ENCODE measurements at places on chromosomes 6 and 20.

DNA sequence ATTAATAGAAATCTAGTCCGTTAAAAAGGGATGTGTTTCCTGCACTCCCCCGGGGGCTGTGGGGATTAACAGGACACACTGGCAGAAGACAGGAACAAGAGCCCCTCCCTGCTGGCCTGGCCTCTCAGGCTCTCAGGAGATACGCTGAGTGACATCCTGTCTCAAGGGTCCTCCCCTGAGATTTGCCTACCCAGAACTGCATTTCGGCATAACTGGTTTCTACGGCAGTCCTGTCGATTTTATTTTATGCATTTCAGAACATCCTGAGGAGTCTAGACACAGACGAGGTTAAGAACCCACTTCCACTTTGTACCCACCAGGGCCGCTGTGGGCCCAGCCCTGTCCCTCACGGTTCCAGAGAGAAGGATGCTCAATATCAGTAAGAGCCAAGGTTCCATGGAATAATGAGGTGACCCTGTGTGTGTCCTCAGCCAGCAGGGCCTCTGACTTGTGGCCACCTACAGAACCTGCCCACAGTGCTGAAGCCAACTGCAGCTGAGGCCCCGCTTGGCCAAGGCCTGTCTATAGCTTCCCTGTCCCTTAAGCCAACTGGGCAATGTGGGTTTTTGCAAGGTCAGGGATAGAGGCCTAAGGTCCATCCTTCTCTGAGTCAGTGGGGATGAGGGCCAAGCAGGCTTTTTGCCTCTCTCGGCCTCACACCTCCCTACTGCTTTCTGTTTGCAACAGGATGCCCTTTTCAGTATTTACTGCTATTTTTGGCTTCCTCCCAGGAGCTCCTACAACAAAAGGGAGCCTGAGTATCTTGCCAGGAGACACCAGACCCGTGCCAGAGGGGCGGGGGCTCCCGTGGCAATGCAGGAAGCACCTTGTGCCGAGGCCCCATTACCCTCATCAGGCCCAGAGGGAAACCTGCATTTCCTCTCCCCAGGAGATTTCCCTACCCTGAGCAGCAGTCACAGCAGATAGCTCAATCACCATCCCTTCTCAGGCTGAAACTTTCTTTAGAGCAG lies 14.7 kb downstream of the UQCC2 start:
- DNase-seq: no peak

GRCh38 chr6:11632231-11632630 lies 94.7 kb downstream of the TMEM170B start:
- DNase-seq: no peak

DNA sequence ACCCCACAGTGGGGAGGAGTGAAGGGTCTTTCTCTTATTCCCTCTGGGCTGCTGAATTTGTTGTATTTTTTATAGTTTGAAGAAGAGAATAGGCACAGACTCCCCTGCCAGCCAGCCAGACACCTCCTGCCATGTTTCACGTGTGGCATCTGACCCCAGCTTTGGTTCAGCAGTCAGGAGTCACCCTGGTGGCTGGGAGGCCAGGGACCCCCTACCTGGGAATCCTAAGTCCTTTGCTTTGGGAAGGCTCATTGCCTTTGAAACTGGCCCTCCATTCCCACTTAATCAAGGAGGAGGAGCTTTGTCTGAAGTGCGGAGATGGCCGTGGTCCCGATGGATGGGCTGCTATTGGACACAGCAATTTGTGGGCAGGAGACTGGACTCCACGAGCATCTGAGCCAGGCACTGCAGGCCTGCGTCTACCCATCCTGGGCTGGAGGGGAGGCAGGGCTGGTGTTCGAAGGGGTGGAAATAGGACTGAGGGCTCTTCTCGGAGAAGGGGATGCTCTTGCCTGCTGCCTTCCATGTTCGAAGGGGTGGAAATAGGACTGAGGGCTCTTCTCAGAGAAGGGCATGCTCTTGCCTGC lies 196.1 kb downstream of the DLL1 start:
- no peak for DNase-seq

DNA sequence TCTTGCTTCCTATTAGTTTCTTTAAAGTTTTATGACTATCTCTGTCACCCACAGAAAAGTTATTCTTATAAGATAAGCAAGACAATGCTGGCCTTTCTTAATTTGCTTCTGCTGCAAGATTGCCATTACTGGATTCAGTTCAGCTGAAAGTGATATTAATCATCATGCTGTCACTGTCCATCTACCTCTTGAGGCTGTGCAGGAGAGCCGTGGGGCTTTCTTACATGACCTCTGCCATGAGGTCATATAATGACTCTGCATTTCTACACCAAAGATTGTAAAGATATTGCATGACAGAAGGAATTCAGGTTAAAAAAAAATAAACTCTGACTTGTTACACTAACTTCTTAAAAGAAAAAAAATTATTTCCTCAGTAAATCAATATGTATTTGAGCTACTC lies 106.9 kb downstream of the TRDN start:
- DNase-seq: no peak

DNA sequence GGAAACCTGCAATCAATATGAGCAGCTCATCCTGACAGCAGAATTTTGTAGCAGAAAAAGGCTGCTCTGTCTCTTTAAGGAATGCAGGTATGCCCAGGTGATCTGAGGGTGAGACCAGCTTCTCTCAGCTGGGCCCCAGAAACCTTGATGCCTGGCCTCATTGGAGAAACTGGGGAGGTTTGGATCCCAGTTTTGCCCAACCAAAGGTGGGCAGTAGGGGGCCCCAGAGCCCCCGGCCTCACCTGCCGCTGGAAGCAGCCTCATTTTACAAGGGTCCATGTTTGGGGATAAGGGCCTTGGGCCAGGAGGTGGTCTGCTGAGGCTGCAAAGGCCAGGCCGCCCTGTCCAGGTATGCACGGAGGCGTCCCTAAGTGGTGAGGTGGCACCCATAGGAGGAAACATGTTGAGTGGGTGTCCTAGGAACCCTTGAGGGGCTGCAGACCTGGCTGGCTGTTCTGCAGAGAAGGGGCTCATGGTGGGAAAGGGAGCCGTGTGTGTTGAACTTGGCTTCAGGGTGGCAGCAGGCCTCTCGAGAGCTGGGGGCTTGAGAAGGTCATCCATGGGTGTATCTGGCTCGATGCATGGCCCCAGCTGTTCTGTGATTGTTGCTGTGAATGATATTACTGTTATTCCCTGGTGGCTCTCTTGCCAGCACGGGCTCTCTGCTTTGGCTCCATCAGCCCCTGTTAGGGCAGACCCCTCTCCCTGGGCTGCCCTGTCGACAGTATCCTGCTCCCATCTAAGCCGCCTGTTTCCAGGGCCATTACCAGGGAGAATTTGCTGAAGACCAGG lies 208.4 kb downstream of the CDH4 start:
- DNase-seq: no peak

DNA sequence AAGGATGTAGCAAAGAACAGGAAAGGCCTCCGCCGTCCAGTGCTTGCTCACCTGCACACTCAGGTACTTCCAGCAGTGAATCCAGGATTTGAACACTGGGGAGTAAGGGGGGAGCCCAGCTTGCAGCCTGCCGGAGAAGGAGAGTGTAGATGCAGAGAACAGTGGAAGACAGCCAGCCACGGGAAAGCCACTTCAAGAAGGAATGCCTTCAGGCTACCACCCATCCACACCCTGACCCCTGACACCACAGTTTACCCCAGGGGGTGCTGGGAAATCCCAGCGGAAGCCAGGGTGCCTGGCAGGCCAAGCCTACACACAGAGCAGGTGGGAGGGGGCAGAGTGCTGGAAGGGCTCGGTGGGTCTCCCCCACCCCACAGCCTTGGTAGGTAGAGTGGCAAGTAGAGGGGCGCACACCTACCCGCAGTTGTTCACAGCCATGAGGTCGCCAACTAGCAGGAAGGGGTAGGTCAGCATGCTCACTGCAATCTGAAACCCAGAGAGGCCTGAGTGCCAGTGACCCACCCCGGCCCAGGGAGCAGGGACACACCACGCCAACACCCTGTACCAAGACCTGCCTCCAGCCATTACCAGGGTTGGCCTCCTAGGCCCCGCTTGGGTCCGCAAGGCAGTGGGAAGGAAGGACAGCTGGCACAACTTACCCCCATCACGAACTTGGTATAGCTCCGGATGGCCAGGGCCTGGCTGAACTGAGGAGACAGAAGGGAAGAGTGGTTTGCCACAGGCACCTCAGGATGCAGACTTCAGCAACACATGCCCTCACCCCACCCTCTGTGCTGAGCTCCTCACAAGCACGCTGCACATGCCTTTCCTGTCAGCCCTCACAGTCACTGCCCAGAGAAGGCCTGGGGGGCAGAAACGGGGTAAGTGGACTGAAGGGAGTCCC lies 15.7 kb downstream of the PI16 start:
- DNase-seq: no peak

GRCh38 chr20:25317351-25318075 lies 69.6 kb downstream of the PYGB start:
- DNase-seq: no peak

- DNase-seq: no peak
Observed at GRCh38 chr6:48747040-48747439, 636.0 kb upstream of the PTCHD4 start.

- DNase-seq: no peak
Observed at GRCh38 chr20:20292472-20292871, 75.4 kb upstream of the INSM1 start.

DNA sequence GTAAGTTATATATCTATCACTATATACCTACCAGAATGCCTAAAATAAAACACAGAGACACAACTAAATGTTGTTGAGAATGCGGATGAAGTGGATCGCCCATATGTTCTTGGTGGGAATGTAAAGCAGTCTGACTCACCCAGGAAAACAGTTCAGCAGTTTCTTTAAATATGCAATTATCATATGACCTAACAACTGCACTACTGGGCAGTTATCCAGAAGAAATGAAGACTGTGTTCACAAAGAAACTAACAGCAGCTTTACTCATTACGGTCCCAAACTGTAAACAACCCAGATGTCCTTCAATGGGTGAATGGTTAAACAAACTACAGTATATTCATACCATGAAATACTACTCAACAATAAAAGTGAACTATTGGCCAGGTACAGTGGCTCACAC lies 14.3 kb upstream of the ZC3H12D start:
- DNase-seq: no peak

DNA sequence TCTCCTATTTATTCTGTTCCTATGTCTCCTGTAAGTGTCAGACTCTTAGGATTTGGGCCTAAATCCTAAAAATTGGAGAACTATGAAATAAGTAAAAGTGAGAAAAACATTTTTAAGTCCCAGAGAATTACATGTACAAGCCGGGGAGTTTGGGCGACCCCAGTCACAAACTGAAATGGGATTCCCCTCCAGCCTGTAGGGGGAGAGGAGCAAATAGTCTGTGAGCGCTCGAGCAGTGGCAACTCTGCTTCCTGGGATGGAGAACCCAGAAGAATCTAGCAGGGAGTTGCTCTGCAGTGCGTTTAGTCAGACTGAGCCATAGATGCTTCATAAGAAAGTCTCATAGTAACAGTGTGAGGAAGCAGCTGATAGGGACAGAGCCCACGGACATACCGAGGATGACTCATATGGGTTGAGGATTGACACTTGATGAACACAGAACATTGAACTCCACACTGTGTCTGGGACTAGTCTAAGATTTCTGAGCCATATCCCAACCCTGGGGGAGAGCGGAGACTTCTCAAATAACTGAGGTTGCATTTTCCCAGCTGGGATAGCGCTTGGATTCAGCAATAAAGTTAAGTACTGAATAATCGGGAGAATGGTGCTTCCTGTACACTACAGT lies 437.2 kb downstream of the BCKDHB start:
- no peak for DNase-seq

DNA sequence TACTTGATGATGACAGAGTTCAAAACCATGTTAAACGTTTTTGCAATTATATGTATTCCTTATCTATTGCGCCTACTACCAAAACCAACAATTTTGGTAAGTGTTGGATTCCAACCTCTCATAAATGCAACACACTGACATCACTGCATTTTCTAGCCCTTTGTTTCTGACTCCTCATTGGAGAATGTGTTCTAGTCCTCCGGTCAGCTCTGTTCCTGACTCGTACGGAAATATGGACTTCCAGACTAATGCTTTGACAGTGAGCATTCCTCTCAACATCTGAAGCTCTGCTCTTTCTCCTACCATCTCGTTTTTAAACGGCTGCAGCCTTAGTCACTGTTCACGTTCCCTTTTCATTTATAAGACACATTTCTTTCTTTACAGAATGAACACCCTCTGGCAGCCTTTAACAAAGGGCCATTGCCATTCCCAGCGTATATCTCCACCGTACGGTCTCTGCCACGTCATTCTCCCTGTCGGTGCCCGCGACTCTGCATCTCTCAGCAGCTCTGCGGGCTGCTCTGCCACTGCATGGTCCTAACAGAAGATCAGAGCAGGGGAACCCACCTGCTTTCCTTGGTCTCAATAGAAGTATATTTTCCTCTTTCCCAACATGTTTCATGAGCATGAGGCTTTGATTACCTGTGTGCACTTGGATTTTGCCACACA lies 103.0 kb upstream of the SYNDIG1 start:
- DNase-seq: no peak

- no peak for DNase-seq
Observed at GRCh38 chr20:2338411-2339066, 42.2 kb upstream of the TGM6 start.

- DNase-seq: no peak
Observed at GRCh38 chr6:161228921-161229591, 44.8 kb downstream of the AGPAT4 start.
